Effector memory CD4-positive, alpha-beta T cell (primary cell): ENCODE measurements at places on chromosomes 16 and 17.

DNA sequence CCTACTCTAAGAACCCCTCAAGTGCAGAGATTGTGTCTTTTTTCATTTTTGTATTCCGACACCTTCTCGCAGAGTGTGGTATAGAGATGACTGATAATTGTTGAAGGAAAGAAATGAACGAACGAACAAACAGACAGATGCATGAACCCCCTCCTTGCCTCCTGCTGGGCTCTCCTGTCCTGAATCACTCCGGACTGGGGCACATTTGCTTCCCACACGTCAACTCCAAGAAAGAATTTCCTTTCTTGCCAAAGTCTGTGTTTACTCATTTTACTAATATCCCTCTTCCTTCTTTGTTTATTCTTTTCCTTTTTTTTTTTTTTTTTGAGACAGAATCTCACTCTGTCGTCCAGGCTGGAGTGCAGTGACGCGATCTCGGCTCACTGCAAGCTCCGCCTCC is 37.5 kb upstream of the BHLHA9 start:
- no peak for DNase-seq

DNA sequence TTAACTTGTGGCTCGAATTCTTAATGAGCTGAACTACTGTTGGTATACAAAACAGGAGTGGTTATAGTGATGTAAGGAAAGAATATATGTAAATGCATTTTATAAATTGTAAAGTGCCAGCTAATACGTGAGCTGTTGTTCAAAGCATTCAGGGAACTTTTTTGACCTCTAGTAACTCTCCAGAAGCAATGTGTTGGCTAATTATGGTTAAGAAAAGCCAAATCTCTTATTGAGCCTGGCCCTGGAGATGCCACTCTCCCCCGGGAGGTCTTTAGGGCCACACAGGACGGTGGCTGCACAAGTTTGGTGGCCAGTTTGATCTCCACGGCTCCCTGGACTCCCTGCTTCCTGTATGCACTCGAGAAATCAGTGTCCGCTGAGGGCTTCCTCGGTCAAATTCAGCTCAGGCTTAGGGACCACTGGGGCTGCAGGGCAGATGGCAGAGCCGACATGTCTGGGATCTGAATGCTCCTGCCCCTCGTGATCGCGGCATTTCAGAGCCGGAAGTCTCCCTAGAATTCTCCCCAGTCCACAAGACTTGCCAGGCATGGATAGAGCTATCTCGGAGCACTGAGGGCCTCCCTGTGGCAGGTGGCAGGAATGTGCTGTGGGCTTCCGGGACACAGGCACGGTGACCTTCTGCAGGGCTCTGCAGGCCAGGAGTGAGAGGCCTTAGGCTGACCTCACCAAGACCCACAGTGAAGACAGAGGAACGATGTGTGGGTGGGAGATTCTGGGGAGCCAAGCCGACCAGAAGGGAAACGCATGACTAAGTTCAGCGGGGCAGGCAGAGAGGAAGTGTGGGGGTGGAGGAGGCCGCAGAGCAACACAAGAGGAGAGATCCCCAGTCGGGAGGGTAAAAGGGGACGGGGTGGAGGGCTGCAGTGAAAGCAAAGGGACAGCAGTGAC is 18.6 kb upstream of the PITPNM3 start:
- no peak for DNase-seq

DNA sequence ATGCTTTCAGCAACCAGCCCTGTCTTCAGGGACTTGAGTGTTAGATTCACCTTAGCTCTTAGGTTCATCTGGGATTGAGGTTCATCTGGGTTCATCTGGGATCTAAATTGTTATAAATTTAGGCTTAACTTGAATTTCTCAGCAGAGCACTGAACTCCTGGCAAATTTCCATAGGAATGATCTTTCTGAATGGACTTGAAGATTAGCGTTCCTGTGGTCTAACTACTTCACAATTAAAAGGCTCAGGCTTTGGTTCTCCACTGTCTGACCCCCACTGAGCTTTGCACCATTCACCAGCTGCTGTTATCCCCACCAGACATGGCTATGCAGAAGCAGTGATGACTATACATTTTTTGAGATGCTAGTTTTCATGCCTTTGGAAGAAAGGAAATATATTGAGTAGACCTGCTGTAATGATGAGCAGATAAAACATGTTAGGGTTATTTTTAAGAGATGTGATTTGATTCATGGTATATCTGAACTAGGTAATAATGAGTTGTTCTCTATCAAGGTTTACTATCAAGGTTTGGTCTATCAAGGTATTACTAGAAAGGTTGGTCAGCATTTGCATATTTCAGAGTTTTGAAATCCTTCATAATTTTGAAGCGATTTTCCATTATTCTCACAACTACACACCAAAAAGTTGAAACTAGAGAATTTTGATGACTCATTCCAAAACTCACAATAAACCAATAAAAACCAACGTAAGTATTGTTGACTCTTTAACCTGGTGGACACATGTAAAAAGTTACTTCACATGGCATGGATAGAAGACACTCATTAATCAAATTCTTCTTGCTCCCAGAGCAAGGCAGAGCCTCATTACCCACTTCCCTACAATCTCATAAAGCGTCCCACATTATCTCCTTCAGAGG is 71.7 kb downstream of the SNX11 start:
- DNase-seq, result no peak

DNA sequence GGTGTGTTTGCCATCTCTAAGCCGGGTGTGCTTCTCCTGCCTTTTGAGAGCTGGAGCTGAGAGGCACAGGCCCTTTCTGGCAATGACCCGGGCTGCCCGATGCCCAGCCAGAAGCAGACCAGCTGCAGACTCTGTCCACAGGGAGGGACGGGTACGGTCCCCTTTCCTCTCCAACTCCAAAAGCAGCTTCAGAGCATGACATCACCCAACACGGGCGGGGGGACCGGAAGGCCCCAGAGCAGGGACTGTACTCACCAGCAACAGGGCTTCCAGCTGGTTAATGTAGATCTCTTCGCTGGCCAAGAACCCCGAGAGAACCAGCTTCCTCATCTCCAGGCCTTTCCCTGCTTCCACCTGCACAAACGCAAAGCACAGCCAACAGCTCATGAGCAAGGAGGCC is 79.4 kb downstream of the ABR start:
- DNase-seq, result no peak

- DNase-seq, result no peak
Observed at GRCh38 chr17:74117087-74117698, 86.3 kb upstream of the RPL38 start.
